Right lobe of liver (tissue), 6 donors: ENCODE measurements at places on chromosomes 5 and 9.

DNA sequence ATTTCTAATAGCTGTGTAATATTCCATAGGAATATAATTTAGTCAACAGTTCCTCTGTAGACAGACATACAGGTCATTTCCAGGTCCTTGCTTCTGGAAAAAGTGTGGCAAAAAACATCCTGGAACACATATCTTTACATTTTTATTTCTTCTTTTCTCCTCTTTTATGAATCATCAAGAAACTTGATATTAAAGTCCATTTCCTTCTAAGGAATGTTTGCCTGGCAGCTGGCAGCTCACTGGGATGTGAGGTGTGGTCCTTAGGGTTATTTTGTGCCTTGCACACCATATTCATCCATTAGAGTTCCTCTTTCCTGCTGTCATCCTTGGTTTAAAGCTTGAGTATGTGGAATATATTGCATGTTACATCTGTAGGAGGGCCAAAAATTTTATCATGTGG lies 122.0 kb downstream of the GALNT10 start:
- DNase-seq: no peak
- H3K4me3 ChIP-seq: no peak overlapping the region
- H3K36me3 ChIP-seq: no peaks in the 10 kb centered on the region
- no peak overlapping the region for H3K27ac ChIP-seq

DNA sequence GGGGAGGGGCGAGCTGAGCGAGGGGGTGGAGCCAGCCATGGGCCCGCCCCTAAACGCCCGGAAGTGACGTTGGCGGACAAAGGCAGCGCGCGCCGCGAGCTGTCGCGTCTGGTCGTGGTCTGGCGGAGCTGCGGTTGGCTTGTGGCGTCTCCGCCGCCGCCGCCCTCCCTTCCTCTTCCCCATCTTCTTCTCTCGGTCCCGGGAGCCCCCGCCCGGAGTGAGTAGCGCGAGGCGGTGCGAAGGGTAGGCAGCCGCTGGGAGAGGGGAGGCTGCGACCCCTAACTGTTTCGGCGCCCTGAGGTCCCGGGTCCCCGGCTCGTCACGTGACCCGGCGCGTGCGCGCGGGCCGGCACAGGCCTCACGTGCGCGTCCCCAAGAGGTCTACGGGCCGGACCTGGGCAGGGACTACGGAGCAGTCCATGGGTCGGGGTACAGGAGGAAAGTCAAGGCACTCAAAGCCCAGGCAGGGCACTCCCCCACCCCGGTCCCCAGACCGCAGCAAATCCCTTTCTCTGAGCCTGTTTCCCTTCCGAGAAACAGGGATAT lies at the start of gene NTMT1:
Gene NTMT1 (plus strand): TSS at position 85 of the 546 bp plus-strand sequence. CDS start 6,541 bp downstream, outside the sequence.
- H3K27ac ChIP-seq: peak within 1 kb of the TSS; percentile 98
- no peaks in the 10 kb centered on the region for H3K4me1 ChIP-seq
- peak within 1 kb of the TSS; percentile 87 for H3K4me3 ChIP-seq
- peak; percentile 91 for DNase-seq

GRCh38 chr5:101260857-101261256 lies 357.8 kb upstream of the ST8SIA4 start:
- DNase-seq: no peak
- no peaks in the 10 kb centered on the region for H3K27me3 ChIP-seq
- no peak overlapping the region for H3K4me3 ChIP-seq
- no peaks in the 10 kb centered on the region for H3K36me3 ChIP-seq
- H3K27ac ChIP-seq: no peak overlapping the region

- no peak for DNase-seq
- H3K4me3 ChIP-seq: no peak overlapping the region
- H3K36me3 ChIP-seq: no peaks in the 10 kb centered on the region
- peaks cover 7% of the 10 kb centered on the region for H3K27me3 ChIP-seq
- H3K4me1 ChIP-seq: no peaks in the 10 kb centered on the region
- H3K27ac ChIP-seq: no peak overlapping the region
These were observed 60.8 kb downstream of the MEGF10 start for GRCh38 chr5:127351418-127351817.

DNA sequence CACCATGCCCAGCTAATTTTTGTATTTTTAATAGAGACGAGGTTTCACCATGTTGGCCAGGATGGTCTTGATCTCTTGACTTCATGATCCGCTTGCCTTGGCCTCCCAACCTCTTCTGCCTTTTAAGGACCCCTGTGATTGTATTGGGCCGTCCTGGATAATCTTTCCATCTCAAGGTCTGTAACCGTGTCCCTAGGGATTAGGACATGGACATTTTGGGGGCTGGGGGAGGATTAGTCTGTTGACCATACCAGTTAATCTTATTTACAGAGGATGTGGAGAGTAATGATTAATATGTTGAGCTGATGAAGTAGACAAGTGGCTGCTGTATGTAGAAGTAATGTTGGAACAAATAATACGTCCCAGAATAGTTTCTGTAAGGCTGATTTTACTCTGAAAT lies 23.1 kb downstream of the LNPEP start:
- H3K4me1 ChIP-seq: no peaks in the 10 kb centered on the region
- no peaks in the 10 kb centered on the region for H3K36me3 ChIP-seq
- no peak overlapping the region for H3K4me3 ChIP-seq

DNA sequence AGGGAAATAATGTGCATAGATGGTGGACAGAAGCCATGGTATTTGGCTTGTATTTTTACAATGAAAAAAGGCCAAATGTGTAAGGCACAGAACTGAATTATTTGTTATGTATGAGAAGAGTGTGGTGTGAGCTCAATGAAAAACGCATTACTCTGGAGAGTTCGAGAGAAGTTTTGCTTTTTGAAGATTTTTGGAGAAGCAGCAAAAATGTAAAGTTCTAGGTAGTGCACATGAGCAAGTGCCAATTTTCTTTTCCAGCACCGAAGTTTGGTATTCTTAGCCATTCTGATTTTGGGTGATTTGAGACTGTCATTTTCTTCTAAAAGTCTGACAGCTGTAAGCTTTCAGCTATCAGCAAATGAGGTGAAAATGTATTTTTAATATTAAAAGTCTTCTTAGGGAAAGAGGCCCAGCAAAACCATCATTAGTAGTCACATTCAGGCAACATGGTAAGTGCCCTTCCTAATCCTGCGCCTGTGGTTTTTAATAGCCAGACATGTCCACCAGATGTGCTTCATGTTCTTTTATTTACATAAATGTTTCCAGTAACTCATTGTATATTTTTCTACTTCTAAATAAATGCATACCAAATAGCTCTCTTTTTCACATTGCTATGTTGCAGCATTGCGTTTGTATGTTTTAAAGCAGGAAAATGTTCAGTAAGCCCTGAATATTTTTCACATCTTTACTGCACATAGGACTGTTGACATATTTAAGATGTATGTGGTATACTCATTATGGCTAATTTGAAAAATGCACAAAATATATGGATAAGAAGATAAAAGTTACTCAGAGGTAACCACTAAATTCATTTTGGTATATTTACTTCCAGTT lies 50.4 kb downstream of the RASGRF2 start:
- H3K36me3 ChIP-seq: no peaks in the 10 kb centered on the region
- H3K4me3 ChIP-seq: no peak overlapping the region
- H3K27me3 ChIP-seq: no peaks in the 10 kb centered on the region
- no peaks in the 10 kb centered on the region for H3K4me1 ChIP-seq
- DNase-seq: no peak

DNA sequence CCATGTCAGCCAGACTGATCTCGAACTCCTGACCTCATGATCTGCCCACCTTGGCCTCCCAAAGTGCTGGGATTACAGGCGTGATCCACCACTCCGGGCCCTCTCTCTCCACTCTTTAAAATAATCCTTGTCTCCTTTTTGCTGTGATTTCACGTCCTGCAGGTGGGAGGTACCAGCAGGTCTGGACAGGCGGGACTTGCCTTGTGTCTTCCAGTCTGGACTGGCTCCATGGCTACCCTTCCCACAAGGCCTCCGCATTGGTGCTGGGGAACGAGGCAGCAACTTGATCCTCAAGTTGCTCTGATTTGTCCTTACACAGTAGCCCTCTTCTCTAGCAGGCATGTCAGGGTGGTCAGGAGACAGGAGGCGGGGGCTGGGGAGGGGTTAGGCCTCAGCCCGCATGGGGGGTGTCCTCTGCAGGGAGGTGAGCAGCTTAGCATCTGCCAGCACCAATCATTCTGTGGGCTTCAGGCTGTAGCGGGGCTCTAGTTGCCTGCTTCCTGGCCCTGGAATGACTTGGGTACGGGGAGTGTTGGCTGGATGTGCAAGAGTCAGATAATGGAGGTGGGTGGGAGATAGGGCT lies 54.3 kb downstream of the TENT4A start:
- H3K36me3 ChIP-seq: no peaks in the 10 kb centered on the region
- no peaks in the 10 kb centered on the region for H3K4me1 ChIP-seq
- no peak overlapping the region for H3K4me3 ChIP-seq
- H3K27me3 ChIP-seq: no peaks in the 10 kb centered on the region
- no peak for DNase-seq
